Small intestine (tissue), 16 donors: ENCODE measurements at places on chromosomes 7 and 10.

DNA sequence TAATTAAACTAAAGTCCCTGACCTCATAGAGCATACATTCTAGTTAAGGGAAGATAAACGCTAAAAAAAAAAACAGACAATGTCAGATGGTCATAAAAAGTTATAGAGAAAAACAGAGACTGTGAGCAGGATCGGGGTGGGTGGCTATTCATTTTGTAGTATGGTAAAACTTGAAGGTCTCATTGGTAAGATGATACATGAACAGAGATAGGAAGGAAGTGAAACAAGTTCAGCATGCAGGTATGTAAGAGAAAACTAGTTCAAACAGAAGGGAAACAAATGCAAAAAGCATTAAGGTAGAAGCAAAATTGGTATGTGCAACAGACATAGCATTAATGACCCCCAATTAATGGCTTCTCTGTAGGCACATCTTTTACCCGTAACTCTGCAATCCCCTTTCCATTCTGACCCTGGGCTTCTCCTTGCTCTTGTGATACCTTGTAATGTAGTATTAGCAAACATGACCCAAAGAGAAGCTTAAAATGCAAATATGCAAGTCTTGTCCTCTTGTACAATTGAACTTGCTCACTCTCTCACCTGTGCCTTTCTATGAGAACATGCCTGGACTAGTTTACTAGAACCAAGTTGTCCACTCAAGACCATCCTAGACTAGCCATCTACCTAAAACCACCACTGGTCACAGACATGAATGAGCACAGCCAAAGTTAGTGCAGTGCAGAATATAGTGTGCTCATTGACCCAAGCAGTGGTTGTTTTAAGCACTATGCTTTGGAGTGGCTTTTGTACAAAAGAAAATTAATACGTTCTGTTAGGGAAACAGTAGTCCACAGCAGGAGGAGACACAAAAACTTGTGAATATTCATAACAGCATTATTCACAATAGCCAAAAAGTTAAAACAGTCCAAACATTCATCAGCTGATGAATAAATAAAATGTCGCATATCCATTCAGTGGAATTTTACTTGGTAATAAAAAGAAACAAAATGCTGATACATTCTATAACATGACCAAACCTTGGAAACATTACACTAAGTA, 57.0 kb downstream of the BRAF start:
- no peak for DNase-seq

GRCh38 chr10:17415046-17415658, 39.2 kb downstream of the ST8SIA6 start:
- DNase-seq: no peak

- no peak for DNase-seq
These were observed 15.0 kb upstream of the MCM10 start for GRCh38 chr10:13146379-13146778.

DNA sequence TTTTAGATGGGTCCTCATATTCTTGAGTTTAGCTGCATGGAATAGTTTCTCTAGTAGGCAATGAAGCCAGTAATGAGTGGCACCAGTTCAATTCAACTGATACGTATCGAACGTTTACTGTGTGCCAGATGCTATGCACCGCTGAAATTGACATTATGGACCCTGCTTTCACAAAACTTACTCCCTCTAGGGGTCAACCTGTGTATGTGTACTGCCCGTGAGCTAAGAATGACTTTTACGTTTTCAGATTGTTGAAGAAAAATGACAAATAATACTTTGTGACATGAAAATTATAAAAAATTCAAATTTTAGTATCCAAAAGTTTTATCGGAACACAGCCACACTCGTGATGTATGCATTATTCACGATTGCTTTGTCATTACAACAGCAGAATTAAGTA, 95.5 kb downstream of the ZMYND11 start:
- no peak for DNase-seq

- DNase-seq: no peak
These were observed 370.4 kb downstream of the HGF start for GRCh38 chr7:81399471-81399870.

GRCh38 chr10:117860135-117860534, 186.6 kb downstream of the RAB11FIP2 start:
- DNase-seq: no peak

GRCh38 chr7:115672024-115672423, 358.5 kb downstream of the TFEC start:
- no peak for DNase-seq

DNA sequence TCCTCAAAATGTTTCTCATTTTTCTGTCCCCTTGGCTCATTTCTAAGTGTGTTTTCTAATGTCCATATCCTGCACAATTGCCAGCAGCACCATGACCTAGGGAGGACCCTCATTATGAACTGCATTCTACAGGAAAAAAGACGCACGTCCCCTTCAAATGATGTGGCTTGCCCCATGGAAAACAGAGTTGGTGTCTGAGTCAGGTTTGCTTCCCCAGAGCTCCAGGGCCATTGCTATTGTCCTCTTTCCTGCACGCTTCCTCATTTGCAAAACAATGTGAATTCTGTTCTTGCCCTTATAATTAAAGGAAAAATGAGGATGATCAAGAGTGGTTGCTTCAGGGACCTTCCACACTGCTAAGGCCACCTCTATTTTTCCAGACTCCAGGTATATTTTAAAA, 14.7 kb upstream of the ASB4 start:
- DNase-seq: no peak

DNA sequence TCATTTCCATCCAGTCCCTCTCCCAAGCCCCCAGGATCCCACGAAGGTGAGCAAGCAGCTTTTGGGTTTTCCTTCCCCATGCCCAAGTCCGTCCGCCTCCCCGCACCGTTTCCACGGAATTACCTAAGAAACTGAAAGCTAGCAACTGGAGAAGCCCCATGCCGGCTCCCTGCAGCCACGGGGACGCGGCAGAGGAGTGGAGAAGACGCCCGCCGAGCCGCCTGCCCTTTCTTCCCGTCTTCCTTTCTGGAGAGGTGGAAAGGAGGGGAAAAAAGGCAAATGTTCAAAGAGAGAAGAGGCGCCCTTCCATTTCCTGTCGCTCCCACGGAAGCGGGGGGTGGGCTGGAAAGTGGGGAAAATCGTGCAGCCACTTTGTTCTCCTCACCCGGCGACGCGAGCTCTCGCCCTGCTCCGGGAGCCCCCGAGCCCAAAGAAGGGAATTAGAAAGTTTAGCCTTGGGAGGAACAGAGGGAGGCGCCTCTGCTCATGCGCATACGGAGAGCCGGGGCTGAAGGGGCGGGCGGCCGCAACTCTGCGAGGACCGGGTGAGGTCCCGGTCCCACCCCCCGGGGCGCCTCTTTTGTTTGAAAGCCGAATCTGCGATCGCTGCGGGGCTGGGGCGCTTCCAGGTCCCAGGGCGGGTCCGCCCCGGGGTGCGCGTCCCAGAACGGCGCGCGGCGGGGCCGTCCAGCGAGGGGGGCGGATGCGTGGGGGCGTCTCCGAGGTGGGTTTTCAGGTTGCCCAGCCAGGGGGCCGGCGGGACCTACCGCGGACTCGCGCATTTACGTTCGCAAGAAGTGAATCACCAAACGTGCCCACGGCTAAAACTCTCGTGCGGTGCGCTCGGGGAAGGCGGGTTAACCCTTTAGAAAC, at the start of gene LAMB1:
Gene LAMB1, minus strand, starts transcription at position 436 of the 873 bp plus-strand sequence. Its CDS starts 276 bp downstream, at position 160.
- DNase-seq: peak; percentile 58

DNA sequence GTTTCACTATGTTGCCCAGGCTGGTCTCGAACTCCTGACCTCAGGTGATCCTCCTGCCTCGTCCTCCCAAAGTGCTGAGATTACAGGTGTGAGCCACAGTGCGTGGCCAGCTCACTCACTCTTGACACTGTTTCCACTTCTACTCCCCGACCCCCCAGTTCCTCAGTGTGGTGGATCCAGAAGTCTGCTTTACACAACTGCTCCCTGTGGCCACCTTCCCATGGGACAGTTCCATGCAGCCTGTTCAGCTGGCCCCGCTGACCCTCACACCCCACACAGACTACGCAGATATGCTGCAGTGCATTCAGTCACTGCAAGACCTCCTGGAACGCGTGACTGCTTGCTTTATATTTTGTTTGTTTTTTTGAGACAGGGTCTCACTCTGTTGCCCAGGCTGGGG, 86.4 kb downstream of the SEPTIN14 start:
- DNase-seq: no peak

GRCh38 chr10:124614003-124614659, 130.0 kb downstream of the FAM53B start:
- DNase-seq: no peak

- no peak for DNase-seq
These were observed 45.8 kb upstream of the SRRM3 start for GRCh38 chr7:76155938-76156337.

- DNase-seq: peak; percentile 29
These were observed 635 bp downstream of the ZNF12 start for GRCh38 chr7:6705959-6706665.

DNA sequence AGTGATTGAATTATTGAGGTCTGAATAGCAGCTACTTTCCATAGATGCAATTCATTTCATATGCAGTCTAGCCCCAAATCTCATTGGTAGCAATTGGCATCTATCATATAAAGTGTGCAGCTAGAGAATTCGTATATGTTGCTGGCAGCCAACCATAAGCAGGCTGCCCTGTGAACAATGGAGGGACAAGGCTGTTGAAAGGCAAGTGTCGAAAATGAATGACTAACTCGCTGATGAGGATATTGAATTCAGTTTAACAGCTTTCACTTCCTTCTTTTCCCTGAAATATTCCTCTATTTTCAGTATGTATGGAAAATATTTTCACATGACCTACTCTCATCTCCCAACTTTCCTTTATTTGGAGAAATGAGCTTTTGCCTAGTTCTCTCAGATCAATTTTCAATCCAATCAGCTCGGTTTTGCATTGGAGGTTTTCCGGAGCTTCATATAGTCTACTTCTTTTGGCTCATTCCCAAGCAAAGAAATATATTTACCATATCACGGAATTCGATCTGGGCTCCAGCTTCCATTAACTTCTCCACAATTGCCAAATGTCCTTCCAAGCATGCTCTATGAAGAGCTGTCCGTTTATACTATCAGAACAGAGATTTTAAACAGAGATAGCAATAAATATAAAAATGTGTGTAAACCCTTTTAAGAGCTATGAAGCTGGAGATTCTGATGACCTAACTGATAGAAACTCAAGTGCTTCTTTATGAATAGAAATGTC, 3.5 kb downstream of the ANKRD1 start:
- DNase-seq: no peak

DNA sequence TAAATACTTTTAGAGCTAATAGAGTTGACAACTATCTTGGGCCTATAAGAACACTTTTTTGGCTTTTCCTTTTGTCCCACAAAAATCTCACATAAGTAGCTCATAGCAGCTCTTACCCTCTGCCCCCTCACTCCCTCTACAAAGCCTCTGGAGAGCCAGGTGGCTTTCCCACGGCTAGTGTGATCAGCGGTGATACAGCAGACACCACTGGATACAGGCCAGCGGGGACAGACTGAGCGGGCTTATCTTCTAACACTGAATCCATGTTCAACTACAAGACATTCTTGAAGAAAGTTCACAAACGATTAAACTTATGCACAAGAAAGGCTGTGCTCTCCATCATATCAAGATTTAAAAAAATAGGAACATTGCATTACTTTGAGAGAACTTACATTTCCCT, 377.2 kb downstream of the PARD3 start:
- DNase-seq: no peak

DNA sequence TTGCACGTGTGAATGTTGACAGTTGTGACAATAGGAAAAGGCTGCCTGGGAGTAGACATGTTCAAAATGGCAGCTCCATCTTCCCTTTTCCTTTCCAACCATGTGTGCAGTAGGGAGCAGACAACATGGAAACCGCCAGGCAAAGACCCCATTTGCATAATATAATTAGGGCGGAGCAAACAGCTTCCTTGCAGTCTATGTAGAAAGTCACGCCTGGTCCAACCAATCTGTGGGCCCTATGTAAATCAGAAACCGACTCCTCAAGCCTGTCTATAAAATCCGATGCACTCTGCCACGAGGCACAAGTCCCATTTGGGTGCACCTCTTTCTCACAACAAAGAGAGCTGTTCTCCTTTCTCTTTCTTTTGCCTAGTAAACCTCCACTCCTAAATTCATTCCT, 19.6 kb downstream of the NEBL start:
- DNase-seq: no peak

GRCh38 chr10:125024497-125025234, 82.7 kb downstream of the ZRANB1 start:
- DNase-seq: peak; percentile 75

GRCh38 chr10:1410032-1410431, 327.3 kb downstream of the ADARB2 start:
- DNase-seq: no peak

GRCh38 chr7:25839084-25839769, 312.8 kb upstream of the NFE2L3 start:
- DNase-seq: no peak

DNA sequence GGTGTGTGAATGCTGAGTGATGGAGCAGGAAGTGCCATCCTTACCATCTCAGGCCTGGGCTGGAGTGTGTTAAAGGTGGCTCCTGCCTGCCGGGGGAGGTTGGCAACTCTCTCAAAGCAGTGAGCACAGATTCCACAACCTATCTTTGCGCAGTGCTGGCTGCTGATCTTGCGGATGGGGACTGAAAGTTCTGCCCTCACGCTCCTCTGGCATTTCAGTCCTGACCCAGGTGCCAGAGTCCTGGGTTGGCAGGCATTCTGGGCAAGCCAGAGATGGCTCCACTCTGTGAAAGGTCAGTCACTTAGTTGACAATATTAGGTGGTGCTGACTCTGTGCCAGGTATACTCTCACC, 315.5 kb downstream of the RPS24 start:
- DNase-seq: no peak

- no peak for DNase-seq
These were observed 270.5 kb downstream of the POU6F2 start for GRCh38 chr7:39248041-39248691.

DNA sequence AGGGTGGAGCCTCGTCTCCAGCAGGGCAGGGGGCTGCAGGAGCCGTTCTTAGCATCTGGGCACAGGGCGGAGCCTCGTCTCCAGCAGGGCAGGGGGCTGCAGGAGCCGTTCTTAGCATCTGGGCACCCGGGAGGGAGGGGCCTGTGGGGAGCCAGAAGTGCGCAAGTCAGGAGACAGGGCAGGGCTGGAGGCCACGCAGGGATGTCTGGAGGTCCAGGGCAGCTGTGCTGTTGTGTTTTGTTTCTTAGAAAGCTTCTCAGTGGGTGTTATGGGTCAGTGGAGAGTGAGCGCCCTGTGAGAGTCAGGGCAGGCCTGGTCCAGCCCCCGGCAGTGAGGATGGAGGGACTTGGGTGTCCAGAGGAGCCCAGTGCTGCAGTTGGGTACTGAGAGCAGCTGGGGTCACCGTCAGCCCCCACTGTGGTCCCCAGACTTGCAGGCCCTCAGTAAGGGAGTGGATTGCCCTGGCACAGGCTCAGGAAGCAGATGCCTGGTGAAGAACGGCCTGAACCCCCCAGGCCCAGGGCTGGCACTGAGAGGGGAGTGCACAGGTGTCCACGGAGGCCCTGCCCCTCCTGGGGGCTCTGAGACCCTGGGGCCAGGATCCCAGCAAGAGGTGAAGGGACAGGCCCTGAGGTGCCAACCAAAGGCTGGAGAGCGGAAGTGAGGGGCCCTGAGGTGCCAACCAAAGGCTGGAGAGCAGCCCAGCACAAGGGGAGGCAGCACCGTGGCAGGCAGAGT, 29.8 kb downstream of the FAM20C start:
- no peak for DNase-seq

- no peak for DNase-seq
These were observed 65.3 kb downstream of the FRMPD2 start for GRCh38 chr10:48209241-48209640.
